Occipital lobe (tissue), 3 donors: ENCODE measurements at places on chromosomes 11 and 22. TPM values are rescaled to one million over a fixed set of nuclear protein-coding genes. Genes with fewer than 3 reads are reported as not detected.
A peak's percentile ranks its signal among the peaks of the same experiment; 100 is the strongest.

DNA sequence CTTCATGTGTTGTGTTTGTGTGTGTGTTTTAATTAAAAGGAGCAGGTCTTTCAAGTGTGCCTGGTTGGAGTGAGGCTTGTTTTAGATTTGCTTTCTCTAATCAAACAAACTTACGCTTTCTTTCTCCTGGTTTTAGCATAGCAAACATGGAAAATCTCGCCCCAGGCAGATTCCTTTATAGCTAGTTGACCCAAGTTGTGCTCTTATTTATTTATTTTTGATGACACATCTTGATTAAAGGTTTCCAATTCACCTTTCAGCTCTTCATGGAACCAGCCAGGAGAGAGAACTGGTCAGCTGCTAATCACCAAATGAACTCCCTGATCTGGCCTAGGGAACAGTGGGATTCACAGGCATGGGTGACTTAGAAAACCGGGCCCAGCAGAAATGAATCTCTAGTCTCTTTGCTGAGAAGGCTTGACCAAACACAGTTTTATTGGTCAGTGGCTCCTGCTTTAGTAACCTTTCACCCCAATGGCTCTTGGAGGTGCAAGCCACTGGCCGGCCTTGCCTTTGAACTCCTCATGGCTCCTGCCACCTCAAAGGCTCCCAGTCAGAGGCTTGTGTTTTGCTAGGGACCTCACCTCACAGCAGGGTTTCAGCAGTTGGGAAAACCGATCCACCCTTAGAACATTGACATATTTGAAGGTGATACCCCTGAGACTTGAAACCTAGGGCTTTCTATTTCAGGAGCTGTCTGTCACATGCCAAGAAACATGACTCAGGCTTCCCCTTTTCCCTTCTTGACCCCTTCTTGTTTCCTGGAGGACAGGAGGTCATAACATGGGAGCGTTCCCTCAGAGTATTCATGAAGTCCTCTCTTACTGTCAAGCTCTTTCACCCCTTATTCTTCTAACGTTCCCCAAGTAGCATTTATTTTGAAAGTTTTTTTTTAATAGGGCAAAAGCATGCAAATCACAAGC is 48.8 kb downstream of the EXT2 start:
- no peak for DNase-seq

DNA sequence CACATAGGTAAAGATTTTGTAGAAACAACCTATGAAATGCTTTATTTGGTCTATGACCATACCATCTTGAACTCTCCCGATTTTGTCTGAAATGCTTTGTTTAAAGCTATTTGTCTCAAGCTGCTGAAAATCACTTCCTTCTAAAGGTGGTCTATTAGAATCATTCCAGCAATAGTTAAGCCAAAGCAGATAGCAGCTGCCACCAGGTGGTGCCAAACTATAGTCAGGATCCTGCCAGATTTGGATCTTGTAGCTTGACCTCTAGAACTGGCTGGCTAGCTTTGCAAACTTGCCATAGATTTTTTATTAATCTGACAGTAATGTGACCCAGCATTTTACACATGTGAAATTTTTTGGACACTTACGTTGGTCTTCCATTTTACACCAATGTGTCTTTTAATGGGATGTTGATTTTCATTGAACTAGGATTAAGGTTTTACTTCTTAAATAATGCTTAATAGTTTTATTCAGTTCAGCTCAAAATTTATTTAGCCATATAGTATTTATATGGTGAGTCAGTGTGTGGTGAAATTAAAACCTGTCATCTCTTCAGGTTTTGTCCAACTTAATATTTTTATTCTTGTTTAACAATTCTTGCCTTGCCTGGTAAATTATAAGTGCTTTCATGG is 19.7 kb downstream of the CTR9 start:
- no peak for DNase-seq

DNA sequence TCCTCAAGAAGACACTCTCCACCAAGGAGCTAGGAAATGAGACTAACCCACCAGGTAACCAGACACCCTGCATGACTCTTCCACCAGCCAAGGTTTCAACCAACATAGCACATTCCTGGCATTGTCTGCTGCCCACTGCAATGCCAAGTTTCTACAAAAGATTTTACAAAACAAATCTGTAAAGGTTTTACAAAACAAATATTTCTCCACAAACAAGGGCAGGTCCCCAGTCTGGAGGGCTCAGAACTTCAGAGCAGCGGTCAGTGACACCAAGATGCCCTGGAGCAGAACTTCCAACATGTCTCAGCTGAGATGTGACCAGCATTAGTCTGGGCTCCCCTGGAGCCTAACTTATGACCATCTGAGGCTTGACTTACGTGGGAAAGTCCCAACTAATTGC is 14.0 kb downstream of the GALNT18 start:
- DNase-seq: no peak

DNA sequence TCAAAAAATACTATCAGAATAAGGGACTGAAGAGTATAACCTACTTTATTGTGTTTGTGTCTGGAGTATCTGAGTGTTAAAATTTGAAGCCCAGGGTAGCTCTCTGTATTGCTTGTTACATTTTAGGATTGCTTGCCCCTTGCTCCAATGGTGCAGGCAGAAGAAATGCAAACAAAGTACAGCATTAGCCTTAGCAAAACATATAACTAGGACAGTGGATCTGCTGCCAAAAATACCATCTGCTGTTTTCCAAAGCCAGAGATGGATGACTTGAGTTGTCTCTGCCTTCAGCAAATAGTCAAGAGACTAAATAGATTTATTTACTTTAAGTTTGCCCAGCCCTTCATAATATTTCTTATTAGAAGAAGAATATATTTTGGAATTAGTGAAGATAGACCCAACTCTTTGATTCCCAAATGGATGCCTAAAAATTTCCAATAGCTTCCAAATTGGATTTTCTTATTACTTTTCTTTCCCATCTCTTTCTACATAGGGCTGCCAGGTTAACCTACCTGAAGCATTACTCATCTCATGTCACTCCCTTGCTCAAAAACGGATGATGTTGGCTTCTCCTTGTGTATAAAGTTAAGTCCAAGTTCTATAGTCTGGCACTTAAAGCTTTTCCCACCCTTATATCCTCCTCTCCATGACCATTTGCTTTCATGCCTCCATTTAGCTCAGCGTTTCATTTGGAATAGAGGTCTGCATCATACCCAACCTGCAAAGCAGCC is 66.3 kb downstream of the LDLRAD3 start:
- no peak for DNase-seq

GRCh38 chr22:37556710-37557109 is 3.6 kb upstream of the CDC42EP1 start:
- DNase-seq: no peak

The TMEM135 gene
- total RNA-seq: 43.2 TPM

The OR52I2 gene
- total RNA-seq: not detected

DNA sequence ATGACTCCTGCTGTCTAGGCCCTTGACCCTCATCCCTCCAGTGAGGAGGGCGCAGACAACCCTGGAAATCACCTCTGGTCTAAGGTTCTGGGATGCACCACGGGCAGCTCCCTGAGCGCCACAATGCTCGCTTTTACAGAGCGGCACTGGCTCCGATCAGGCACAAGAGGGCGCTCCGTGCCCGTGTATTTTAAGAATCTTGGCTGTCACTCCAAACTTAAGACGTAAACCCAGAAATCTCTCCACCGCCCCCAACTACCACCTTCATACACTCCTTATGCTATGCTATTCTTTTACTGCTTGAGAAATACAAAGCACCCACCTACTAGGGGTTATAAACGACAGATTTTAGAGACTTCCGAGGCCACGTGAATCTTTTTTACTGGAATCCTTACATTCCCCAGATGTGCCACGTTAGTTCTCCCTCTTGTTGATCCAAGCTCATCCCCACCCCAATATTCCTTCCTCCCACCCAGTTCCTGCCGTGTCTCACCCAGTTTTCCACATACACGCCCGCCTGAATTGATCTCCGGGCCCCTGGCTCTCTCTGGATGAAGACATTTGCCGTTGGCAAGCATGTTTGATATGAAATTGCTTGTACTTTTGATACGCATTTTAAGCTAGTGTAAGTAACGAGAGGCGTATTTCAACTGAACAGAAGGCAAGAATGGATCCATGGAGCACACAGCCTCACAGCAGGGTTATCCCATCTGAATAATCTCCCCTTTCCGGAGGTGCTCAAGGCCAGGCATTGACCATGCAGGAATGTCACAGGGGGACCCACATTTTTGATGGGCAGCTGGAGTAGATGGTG is 453.5 kb downstream of the OPCML start:
- peak; percentile 68 for DNase-seq

The EMID1 gene
- 31.8 TPM for total RNA-seq

GRCh38 chr11:57568330-57568766 is 876 bp upstream of the UBE2L6 start:
- no peak for DNase-seq

GRCh38 chr11:85249482-85249881 is 377.7 kb downstream of the DLG2 start:
- DNase-seq: no peak

GRCh38 chr11:8573777-8574176 is 20.3 kb downstream of the STK33 start:
- no peak for DNase-seq

DNA sequence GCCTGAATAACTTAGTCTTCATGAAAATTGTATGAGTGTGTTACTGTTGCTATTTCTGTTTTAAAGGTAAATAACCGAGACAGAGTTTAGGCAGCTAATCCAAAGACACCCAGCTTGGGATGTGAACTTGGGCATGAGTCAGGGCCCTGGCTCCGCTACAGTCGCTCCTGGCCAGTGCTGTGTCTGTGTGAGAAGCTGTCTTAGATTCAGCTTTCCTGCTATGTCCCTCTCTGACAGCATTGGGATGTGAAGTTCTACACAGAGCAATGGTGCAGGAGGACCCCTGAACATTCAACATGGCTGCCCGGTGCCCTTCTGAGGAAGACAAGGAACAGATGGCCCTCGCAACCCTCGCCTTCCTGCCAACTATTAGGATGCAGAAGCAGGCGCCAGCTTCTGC is 49.4 kb downstream of the GALNT18 start:
- no peak for DNase-seq

The C11orf87 gene
- total RNA-seq: 29.8 TPM

The DAGLA gene
- 5.5 TPM for total RNA-seq
